KBM-7 (cell line): ENCODE measurements at places on chromosomes 6 and 20.

- no peak for DNase-seq
These were observed 64.4 kb downstream of the UBE2V1 start for GRCh38 chr20:50048420-50049166.

DNA sequence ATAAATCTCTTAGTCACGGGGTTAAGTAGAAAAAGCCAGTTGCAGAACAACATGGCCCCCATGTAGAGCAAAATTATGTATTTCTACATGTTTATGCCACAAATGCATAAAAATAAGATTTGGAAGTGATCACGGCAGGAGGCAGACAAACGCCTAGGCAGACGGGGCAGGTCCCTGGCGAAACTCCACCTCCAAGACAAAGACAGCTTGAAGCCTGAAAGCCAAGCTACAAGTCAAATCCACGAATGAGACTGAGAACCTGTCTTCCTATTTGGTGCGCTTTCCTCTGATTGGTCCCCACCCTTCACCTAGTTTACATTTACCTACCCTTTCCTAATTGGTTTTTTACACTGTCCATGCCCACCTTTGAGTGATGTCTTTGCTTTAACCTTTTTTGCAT lies 28.7 kb upstream of the AHCY start:
- no peak for DNase-seq

DNA sequence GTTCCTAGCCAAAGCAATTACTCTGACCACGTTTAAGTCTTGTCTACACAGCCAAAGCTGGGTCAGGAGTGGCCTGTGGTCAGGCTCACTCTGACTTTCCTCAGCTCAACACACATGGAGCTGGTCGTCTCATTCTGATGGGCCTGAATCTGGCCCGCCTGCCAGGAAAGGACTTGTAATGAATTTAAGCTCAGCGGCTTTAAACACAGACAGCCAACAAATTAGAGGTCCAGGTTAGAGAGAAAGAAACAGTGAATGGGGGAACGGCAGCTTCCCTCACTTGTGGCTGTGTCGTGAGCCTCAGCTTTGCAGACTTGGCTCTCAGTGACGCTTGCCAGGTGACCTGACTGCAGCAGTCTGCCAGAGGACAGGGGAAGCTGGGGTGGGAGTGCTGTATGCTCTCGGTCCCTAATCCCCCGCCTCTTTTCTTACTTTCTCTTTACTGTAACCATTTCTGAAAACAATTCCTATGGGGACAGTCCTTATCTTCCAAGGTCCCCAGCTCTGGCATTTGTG lies 121.9 kb upstream of the AGPAT4 start:
- DNase-seq = no peak

DNA sequence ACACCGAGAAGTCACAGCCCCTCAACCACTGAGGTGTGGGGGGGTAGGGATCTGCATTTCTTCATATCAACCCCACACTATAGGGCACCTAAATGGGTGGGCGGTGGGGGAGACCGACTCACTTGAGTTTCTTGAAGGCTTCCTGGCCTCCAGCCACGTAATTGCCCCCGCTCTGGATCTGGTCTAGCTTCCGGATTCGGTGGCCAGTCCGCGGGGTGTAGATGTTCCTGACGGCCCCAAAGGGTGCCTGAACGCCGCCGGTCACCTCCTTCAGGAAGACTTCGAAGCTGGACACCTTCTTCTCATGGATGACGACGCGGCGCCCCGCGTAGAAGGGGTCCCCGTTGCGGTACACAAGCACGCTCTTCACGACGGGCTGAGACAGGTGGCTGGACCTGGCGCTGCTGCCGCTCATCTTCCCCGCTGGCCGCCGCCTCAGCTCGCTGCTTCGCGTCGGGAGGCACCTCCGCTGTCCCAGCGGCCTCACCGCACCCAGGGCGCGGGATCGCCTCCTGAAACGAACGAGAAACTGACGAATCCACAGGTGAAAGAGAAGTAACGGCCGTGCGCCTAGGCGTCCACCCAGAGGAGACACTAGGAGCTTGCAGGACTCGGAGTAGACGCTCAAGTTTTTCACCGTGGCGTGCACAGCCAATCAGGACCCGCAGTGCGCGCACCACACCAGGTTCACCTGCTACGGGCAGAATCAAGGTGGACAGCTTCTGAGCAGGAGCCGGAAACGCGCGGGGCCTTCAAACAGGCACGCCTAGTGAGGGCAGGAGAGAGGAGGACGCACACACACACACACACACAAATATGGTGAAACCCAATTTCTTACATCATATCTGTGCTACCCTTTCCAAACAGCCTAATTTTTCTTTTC lies at the start of gene DCDC2:
Gene DCDC2, minus strand, starts transcription at position 724 of the 883 bp plus-strand sequence. Its CDS starts 309 bp downstream, at position 415.
- no peak for DNase-seq

GRCh38 chr6:137819740-137820139 lies 47.3 kb upstream of the TNFAIP3 start:
- DNase-seq = no peak

GRCh38 chr20:38834868-38835267 lies 29.4 kb downstream of the PPP1R16B start:
- no peak for DNase-seq
